ENCODE measurements at places on chromosomes 5 and 9.

GRCh38 chr5:173798127-173798810, 89.9 kb upstream of the CPEB4 start:
- no peak for DNase-seq

DNA sequence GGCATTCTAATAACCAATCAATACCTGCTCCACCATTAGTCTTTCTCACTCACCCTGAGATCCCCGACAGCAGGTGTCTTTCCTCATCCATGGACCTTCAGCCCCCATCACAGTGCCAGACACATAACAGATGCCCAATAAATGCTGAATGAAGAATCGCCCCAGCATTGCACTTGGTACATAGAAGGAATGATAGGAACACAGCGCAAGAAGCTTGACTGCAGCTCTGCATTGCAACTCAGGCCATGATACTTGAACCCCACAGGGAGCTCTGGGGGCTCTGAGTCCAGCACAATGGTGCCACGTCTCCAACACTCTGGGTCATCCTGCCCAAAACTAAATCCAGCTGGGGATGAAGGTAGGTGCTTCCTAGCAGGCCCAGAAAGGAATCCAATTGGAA, 355.0 kb upstream of the SLC30A5 start:
- DNase-seq = no peak

GRCh38 chr5:33299621-33300208, 141.1 kb upstream of the TARS1 start:
- DNase-seq = no peak

- no peak for DNase-seq
These were observed 90.5 kb downstream of the ANKH start for GRCh38 chr5:14781106-14781505.

- no peak for DNase-seq
These were observed at the start of gene TOR4A for GRCh38 chr9:137277329-137278041. Gene TOR4A (plus strand): TSS chr9:137277726. CDS start chr9:137278690, 964 bp downstream.

- DNase-seq = no peak
These were observed 77.5 kb upstream of the PANK3 start for GRCh38 chr5:168656633-168657032.

DNA sequence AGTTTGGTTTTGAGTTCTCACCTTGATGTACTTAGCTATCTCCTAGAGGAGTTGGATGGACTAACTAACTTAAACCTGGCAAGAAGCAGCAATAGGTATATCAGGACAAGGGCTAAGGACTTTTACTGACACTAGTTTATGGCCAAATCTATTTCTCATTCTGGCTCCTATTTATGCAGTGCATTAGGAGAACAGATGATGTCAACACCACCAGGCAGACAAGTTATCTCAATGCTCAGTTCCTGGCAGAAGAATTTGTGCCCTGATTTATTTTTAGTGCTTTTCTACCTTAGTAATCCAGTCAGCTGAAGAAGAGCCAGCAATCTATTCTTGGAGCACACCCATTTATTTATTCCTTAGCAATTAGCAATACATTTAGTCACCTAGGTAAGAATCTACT, 30.7 kb upstream of the MYOT start:
- DNase-seq = no peak

GRCh38 chr9:101400120-101400519, 1.5 kb downstream of the ZNF189 start:
- no peak for DNase-seq

DNA sequence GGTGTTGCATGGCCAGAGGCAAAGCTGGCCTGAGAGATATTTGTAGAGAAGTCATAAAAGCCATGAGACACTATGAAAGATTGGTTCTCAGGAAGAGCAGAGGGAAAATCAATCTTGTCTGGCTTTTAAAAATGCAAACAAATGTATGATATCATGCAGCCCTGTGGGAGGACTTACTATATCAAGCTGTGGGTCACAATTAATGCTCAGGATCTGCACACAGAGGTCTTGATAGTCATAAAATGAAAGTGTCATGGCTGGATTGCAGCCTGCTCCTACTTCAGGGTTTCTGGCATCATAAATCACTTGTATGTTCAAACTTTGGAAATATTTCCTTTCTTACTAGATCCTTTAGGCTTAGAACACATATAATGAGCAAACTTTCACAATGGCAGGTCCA, 151.5 kb downstream of the SEMA6A start:
- no peak for DNase-seq

GRCh38 chr9:38652486-38652885, 32.1 kb upstream of the ANKRD18A start:
- no peak for DNase-seq

GRCh38 chr5:153555420-153556114, 65.1 kb downstream of the GRIA1 start:
- no peak for DNase-seq

GRCh38 chr5:174970502-174970901, 246.1 kb downstream of the MSX2 start:
- no peak for DNase-seq

- no peak for DNase-seq
These were observed 305.4 kb upstream of the NUDT12 start for GRCh38 chr5:103867857-103868598.

DNA sequence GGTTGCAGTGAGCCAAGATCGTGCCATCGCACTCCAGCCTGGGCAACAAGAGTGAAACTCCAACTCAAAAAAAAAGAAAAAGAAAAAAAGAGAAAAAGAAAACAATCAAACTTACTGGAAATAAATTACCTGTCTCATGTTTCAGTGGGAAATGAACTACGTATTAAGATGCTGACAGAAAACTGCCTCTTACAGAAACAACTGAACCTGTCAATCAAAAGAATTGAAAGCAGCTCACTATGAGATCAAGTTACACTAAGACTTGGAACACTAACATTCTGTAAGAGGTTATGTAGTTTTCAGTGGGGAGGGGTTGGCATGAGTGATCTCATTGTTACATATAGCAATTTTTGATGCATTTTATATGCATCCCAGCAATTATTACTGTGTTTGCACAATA, 64.4 kb upstream of the SPATA31E1 start:
- DNase-seq = no peak

DNA sequence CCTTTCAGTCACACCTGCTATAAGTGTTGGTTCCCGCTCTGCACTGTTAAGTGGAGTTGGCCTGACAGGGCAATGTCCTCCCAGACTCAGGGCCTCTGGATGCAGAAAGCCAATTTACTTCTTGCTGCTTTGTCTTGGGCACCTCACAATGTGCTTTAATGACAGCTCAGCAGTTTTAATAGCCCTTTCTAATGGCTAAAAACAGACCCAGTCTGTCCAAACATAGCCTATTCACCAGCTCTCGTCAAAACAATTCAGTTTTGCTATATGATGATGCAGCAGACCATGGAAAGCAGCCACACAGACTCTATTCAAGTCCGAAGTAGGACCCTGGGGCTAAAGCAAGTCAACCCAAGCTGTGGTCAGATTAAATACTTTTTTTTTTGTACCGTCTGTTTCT, 529.1 kb upstream of the SEMA6A start:
- DNase-seq = no peak

DNA sequence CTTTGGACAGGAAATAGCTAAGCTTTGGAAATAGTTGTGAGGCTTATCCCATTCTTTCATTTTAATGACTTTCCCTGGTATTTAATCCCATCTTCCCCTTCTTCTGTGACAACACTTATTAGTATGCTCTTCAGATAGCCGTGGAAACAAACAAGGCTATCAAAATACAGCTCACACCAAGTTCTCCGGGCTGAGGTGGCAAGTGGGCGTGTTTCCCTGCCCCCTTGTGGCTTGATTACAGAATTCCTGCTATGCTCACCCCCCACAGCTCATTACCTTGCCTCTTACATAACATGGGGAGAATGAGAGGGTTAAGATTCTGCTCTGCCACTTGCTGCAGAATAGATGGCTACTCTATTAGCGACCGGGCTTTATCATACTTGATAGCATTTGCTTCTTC, 437.1 kb upstream of the TLE4 start:
- DNase-seq = no peak

DNA sequence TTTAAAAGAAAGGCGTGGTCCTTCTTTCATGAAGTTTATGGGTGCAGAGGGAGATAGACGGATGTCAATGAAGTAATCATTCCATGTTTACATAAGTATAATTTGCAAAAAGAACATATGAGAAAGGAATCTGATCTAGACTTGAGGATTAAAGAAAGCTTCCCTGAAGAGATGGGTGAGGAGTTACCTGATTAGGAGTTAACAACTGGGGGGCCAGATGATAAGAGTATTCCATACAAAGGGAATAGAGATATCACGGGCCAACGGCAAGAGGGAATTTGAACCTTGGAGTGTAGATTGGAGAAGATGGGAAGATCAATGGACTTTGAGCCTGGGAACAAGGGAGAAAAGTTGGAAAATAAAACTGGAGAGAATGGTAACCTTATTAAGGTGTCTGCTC, 1959.9 kb upstream of the WWC1 start:
- no peak for DNase-seq

DNA sequence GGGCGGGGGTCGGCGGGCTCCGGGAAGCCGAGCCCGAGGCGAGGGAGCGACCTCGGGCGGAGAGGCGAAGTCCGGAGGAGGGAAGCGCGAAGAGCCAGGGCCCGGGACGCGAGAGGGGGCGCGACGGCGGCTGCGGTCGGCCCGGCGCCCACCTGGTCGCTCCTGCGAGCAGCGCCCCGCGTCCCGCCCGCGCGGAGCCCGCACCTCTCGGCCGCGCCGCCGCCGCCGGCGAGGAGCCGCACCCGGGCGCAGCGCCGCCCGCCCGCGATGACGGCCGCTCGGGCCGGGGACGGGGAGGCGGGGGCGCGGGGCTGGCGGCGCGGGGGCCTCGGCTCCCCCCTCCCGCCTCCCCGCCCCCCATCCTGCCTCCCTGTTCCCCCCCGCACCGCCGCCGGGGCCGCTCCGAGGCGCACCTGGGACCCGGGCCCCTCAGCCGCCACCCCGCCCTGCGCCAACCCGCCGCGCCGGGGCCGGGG, 2.6 kb downstream of the NR5A1 start:
- no peak for DNase-seq

DNA sequence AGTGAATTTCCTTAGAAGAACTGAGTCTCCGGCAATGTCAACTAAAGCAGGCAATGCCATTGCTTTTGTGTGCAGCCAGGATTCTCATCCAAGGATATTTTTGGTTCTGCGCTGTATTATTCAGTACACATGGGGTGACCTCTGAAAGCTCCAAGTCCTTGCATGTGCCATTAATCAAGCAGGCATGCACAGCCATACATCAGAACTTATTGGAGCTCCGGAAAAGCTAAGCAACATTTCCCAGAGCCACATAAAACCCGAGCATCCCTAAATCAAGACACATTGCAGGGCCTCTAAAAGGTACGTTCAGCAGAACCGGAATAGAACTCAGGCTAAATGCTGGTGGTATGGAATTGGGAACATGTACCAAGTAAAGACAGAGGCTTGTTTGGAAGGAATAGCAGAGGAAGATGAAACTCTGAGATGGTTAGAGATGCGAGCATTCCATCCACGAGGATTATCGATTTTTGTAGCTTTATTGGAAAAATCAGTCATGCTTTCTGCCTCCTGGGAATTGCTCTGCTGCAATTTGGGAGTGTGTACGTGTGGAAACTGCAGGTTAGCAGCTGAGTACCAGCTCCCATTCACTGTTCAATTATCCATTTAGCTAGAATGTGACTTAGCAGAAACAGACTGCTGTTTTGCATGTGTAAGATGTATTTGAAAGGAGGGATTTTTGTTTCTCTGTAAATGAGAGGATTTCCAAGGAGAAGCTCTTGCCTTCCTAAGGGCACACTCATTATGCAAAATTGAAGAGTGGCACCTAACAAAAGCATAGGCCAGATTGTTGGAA, 143.7 kb upstream of the WWC1 start:
- DNase-seq = no peak

GRCh38 chr5:142403583-142403982, 78.8 kb upstream of the SPRY4 start:
- no peak for DNase-seq

DNA sequence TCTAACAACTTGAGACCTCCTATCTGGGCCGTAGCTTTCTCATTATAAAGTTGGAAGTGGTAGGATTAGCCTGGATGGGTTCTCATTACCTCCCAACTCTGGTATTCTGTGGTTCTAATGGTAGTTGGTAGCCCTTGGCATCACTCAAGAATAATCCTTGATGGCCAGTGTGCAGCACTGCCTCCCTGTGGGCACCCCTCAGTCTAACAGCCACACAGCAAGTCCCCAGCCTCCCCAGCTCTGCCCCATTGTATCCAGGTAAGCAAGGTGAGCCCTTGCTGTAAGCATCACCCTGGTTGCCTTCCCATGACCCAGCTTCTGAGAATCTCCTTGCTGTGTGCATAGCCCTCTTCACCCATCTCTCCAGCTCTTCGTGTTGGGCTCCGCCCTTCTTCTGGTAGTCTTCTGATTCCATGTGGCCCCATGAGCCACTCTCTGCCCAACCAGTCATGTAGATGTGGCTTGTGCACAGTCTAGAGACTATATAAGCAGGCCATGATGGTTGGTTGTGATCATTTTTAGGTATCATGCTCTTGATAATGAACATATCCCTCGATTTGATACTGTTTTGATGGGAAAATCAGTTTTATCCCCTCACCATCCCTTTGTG, 57.6 kb upstream of the GRHPR start:
- no peak for DNase-seq

- no peak for DNase-seq
These were observed 101.8 kb downstream of the CAMSAP1 start for GRCh38 chr9:135805422-135806022.

DNA sequence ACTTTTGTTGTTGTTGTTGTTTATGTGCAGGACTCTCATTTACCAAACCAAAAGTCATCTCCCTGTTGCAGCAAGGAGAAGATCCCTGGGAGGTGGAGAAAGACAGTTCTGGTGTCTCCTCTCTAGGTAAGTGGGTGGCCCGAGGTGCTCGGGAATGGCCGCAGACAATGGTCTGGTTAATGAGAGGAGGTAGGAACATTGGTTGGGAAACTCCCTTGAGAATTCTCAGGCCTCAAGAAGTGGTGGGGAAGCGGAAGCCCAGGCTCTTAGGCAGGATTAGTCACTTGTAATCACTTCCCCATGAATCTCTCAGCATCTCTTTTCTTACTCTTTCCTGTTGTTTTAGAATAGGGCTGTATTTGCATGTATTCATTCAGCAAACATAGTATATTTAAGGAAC, 7.2 kb downstream of the ZNF354B start:
- no peak for DNase-seq

DNA sequence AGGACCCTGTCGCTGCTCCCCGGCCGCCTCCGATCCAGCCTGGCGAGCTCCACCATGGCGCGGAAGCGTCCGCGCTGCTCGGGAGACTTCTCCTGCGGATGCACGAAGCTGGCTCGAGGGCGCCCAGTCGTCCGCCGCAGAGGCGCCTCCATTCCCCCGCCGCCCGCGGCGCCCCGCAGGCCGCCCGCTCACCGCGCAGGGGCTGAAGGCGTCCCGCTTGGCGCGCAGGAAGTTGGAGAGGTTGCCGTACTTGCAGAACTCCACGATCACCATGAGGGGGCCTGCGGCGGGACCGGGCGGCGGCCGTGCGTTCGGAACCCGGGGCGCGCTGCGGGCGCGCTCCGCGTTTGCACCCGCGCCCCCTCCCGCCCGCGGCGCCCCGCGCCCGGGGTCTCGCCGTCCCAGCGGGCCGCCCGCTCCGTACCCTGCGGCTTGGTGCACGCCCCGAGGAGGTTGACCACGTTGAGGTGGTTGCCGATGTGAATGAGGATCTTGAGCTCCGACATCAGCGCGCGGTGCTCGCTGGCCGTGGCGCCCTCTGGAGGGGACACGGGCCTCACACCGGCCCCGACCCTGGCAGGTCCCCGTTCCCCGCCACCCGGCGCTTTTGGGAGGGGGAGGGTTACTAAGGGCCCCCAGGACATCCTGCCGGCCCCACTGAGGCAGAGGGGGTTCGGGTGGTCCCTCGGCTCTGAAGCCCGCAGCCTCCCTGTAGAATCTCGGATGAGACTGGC, 27.7 kb upstream of the SCGB3A1 start:
- DNase-seq = peak; percentile 18

GRCh38 chr5:2507611-2508010, 243.9 kb downstream of the IRX2 start:
- DNase-seq = no peak

All from activated CD4-positive, alpha-beta T cell treated with anti-CD3 and anti-CD28 coated beads for 4 hours (primary cell).